ENCODE measurements at places on chromosomes 7 and 10.

- DNase-seq, result no peak
Observed at GRCh38 chr7:50308203-50308531, 3.7 kb downstream of the IKZF1 start.

DNA sequence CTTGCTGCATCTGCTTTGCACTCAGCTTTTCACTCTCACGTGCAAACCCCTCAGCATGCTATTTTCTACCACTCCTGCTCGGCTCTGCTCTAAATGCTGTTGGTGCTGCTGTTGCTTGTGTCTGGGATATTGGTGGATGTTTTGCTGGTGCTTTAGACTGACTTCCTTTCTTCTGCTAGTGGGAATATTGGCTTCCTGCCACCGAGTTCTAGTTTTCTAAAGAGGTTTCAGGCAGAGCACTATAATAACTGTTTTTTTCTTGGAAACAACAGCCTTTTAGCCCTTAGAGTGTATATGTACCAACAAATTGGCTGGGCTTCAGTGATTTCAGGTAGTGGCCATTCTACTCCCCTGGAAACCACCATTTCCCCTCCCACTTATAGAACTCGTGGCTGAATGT, 27.8 kb downstream of the TMEM236 start:
- no peak for DNase-seq

GRCh38 chr10:119852277-119852676, 20.4 kb downstream of the MCMBP start:
- DNase-seq, result no peak

- DNase-seq, result no peak
Observed at GRCh38 chr10:12787297-12787696, 214.2 kb downstream of the CCDC3 start.

DNA sequence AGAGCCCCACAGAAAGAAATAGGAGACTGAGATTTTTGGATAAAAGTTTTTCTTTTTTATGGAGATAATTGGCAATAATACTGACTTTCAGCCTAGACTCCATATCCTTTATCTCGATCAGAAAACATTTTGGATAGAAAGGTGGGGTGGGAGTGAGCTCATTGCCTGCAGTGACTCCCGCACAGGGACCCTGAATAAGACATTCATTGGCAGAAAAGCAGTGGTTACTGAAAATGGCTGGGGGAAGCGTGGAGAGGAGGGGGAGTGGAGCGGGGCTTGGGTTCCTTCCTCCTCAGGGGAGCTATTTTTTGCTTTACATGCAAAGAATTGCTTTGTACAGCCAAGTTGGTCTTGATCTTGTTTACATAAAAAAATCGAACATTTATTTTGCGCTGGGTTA, 90.4 kb upstream of the BMPER start:
- no peak for DNase-seq

DNA sequence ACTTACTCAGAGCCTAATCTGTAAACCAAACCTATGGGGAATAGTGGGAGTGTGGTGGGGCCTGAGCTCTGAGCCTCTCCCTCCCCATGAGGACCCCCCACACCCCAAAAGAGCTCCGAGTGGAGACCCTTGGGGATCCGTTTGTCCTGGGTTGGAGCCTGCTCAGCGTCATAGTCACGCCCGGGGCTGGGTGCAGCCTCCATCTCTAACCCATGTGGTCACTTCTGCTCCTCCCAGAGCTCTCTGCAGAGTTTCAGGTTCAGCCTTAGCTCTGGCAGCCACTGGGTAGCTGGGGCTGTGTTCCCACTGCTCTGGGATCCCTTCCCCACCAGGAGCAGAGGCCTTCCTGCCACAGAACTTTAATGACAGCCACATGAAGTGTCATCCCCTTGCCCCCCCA, 25.9 kb downstream of the PFKFB3 start:
- DNase-seq, result no peak

GRCh38 chr10:50504389-50504788, 119.4 kb downstream of the SGMS1 start:
- DNase-seq, result no peak

GRCh38 chr10:100743626-100744135, 1.7 kb upstream of the PAX2 start:
- no peak for DNase-seq

- no peak for DNase-seq
Observed at GRCh38 chr10:90481326-90481923, 376.4 kb downstream of the HTR7 start.

DNA sequence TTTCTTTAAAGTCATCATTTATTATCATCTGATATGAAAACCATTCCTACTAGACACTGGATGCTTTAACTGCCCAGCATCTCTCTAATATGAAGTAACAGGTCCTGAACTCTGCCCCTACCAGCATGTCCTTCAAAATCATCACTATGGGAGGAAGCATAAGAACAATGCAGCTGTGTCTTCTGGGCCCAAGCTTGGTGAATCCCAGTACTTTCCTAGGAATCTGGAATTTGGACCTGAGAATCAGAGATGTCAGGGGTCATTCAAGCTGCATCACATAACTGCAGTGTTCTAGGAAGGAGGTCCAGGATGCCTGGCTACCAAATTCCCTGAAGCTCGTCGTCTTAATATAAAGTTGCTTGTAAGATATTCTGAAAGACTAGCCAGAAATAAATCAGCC, 182.7 kb downstream of the AHR start:
- no peak for DNase-seq

- no peak for DNase-seq
Observed at GRCh38 chr7:158730383-158731346, 26.1 kb upstream of the NCAPG2 start.

GRCh38 chr10:71241114-71241829, 28.9 kb downstream of the UNC5B start:
- DNase-seq, result no peak

DNA sequence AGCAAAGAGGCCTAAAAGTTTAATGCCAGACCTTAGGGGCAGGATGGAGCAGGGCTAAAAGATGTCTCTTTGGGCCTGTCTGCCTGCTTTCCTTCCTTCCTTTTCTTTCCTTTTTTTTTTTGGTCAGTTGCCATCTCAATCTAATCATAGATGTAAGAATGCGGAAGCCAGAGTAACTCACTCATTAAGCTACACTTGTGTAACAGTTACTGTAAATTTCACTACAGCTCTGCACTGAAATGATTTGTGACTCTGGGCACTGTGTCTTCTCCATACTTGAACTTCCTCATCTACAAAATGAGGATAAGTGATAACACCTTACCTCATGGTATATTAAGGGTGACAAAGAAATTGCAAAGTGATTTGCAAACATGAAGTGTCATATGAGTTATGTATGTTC, 75.5 kb upstream of the AGK start:
- no peak for DNase-seq

DNA sequence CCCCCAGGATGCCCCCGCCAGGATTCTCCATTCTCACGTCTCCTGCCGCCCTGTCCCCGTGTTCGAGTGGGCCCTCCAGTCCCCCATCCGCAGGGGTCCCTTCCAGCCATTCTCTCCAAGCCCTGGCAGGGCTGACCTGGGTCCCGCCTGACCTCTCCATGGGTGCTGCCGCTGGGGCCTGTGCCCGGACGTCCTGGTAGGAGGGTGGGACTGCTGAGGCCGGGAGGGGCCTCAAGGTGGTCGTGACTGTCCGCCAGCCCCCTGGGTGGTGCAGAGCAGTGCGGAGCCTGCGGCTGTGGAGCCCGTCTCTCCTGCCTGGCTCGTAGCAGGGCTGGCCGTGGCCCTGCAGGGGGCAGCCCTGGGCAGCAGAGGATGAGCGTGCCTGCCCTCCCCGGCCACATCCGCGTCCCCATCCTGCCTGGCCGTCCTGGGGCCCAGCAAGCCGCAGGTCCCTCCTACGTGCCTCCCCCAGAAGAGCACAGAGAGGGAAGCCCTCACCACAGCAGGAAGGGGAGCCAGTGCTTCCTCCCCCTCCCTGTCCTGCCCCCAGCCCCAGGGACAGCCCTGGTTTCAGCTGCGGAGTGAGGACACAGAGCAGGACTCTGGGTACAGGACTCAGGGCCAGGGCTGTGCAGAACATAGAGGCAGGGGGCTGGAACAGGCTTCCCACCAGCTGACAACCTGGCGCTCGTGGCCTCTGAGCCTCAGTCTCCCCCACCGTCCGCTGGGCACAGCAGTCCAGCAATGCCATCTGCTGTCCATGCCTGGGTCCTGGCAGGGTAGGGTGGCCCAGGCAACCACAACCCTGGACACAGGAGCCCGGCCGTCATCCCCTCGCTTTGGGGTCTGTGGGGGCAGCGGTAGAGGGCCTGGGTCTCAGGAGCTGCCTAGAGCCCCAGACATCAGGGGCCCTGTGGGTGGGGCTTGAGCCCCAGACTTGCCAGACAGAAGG, 1.5 kb upstream of the GRIFIN start:
- DNase-seq, result peak; percentile 22

- no peak for DNase-seq
Observed at GRCh38 chr10:33743429-33743857, 409.0 kb upstream of the NRP1 start.

DNA sequence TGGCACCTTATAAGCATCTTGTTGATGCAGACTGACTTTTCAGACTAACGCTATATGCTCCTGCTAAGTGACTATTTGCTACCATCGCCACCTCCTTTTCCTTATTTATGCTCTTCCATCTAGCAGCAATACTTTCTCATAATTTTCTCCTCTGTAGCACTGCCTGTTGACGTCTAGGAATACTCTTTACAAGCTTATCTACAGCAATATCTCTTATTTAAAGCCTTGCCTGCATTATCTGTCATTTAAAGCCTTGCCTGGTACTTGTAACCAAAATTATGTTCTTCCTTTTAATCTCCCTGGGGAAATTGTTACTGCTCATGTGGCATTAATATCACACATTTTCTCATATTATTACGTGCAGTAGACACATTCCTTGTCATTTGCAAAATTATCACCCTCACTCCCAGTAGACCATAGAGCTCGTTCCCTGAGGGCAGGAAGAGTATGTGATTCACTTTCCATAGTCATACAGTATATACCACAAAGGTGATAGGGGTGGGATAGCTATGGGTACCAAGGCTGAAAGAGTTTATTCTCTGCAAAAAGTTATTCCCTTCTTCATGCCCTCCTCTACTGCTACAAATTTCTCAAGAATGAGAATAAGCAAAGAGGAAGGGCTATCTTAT, 359.7 kb upstream of the PCDH15 start:
- no peak for DNase-seq

GRCh38 chr10:105037022-105037421, 395.9 kb downstream of the SORCS3 start:
- DNase-seq, result no peak

DNA sequence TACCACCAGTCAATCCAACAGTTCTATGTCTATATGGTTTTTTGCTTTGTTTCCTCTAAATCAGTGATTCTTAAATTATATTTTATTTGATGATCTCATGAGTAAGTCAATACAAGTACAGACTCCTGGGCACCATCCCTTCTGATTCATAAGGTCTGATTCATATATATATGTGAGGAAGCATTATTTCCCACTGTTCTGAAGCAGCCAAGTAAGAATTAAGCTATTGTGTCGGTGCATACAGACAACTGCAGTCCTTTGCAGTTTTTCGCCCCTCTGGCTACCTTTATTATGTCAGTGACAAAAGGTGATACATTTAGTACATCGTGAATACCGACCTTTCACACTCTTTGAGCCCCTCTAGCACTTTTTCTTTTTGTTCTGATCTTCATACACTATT, 1079.6 kb upstream of the C7orf33 start:
- DNase-seq, result no peak

GRCh38 chr10:84214612-84215235, 10.6 kb downstream of the LRIT2 start:
- no peak for DNase-seq

- DNase-seq, result no peak
Observed at GRCh38 chr10:72846238-72846637, 47.3 kb upstream of the OIT3 start.

GRCh38 chr7:102832674-102833073, 80.1 kb upstream of the LRRC17 start:
- no peak for DNase-seq

- DNase-seq, result no peak
Observed at GRCh38 chr7:50838675-50839377, 56.1 kb upstream of the GRB10 start.

DNA sequence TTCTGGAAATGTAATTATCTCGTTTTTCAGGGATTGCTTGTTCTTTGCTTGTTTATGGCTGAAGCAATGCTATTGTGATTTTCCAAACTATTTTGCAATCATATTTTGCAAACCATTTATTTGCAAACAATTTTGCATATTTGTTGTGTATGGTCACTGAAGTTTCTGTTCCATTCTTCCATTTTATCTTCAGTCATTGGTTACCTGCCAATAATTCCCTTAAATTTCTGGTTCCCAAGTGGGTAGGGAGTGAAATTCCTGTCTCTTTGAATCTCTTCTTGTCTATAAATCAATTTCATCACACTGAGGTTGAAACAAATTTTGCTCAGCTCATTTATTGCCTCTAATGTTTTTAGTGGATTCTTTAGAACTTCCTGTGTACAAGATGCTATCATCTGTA, 401.7 kb upstream of the VWC2 start:
- no peak for DNase-seq

DNA sequence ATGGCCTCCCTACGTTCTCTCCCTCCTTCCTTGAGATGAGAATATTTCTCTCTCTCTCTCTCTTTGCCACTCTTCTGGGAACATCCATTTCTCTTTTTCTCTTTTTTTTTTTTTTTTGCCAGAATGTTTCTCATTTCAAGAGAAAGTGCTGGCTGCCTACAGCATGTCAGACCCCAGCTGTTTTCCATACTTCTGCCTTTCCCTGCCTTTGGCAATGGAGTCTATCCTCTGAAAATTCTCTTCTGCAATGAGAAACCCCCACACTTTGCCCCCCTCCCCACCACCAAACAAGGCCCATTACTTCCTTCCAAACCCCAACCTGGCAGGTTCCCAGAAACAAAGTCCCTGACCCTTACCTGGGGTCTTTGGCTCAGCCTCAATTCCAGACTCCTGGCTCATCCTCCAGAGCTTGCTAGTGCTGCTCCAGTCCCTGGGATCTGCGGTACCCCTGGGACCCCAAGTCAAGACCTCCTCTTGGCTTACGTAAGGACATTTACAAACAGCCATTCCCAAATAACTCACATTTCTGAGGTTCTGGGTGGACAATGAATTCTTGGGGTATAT, 17.4 kb upstream of the CCL26 start:
- no peak for DNase-seq

GRCh38 chr7:158024881-158025280, 562.7 kb downstream of the PTPRN2 start:
- DNase-seq, result no peak

GRCh38 chr7:122056977-122057376, 87.1 kb downstream of the AASS start:
- no peak for DNase-seq

GRCh38 chr7:68133045-68133444, 1136.4 kb downstream of the TYW1 start:
- DNase-seq, result no peak

- DNase-seq, result no peak
Observed at GRCh38 chr7:75624134-75624832, 114.5 kb downstream of the HIP1 start.

Data from stimulated activated CD4-positive, alpha-beta T cell treated with anti-CD3 and anti-CD28 coated beads, Interleukin-2, amount 100 ng/mL, for 4 hours (primary cell).